Heart right ventricle (tissue), 16 donors: ENCODE measurements at places on chromosomes 6 and 20. TPM values are rescaled to one million over a fixed set of nuclear protein-coding genes. Genes with fewer than 3 reads are reported as not detected.

DNA sequence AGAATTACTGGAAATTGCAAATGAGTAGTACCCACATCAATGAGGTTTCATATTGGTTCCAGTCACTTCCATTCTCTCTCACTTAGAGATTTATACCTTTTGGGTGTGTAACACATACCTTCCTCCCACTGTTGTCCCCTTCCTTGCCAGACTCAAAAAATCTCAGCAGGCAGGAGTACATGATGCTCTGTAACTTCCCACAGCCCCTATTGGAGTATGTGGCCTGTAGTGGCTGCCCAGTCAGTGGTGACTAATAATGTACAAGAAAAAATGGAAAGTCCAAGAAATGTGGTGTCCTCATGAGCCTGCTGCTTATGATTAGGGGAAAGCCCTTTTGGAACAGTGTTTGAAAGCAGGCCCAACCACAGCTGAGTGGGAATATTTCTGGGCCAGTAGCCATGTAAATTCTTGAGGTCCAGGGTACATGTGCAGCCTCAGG lies 312.0 kb downstream of the ZFAND3 start:
- DNase-seq: peak; percentile 30

DNA sequence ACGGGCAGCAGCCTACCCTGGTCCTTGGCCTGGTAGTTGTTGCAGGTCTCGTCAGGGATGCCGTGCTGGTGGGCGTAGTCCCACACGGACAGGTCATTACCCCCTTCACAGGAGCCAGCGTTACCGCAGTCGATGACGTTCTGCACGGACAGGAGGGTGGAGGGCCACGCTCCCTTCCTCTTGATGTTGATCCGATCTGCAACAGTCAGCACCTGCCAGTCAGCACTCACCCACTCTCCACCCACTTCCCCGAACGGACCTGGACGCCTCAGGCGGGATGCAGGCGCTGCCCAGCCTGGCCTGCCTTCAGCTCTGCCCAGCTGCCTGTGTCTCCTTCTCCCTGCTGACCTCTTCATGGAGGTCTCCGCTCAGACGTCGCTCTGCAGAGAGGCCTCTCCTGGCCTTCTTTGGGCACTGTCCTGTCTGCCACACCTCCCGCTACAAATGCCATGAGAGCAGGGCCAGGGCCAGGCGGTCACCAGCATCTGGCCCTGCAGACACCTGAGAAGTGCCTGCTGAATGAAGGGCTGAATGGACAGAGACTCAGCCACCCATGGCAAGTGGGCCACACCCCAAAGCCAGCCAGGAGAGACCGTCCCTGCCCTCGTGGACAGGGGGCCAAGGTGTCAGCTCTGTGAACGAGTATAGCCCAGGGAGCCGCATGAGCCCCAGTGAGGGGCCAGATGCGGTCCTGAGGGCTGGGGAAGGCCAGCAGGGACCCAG lies 5.4 kb downstream of the CTSZ start:
- DNase-seq: no peak

DNA sequence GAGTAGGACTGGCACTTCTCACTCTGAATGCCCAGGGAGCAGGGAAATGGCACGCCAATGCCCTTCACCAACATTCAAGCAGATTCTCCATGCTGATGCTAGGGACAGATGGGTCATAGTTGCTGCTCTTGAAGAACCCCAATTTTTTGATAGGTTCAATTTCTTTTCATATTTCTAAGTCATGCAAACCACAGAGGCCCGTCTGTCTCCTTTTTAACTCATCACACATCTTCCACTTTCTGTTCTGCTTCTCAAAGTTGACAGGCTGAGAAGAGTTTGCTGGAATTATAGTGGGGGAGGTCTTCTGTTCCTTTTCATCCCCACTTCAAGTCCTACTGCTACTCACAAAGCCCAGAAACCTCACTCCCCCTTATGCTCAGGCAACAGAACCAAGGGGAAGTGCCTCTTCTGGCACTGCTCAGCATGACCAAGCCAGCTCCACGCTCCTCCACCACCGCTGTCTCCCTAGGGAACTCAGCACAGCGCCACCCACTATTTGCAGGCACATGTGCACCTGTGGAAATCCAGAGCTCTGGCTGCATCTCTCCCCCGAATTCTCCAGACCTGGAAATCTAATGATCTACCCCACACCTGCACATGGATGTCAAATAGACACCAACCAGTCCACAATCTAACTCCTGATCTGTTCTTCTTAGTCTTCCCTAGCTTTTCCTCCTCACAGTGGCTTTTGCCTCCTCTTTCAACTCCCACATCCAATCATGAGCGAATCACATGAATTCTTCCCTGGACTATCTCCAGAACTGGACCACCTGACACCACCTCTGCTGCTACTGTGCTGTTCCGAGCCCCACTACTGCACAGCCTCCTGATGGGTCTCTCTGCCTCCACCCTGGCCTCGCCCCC lies 10.7 kb downstream of the ZBTB24 start:
- DNase-seq: no peak

DNA sequence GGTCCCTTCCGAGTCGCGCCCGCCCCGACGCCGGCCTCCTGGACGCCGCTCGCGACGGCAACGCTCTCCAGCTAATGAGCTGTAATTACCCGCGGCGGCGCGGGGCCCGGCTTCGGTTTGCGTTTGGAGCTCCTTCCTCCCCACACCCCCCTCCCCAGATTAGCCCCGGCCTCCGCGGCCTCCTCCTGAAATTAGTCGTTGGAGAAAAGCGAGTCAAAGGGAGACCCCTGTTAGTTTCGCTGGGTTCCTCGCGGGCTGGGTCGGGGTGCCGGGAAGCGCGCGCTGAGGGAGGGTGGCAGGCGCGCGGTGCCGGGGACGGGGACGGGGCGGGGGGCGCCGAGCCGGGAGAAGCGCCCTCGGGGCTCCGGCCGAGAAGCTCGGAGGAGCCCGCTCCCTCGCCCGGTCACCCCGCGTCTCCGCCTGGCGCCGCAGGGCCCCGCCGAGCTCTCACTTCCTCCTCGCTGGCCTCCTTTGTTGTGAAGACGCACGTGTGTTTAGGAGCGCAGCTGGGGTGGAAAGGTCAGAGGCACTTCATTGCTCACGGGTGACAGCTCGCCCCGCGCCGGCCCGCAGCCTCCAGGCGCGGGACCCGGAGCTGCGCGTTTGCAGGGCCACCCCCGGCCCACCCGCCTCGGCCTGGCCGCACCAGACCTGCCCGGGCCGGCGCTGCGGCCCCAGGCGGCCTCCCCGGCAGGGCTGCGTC lies 4.9 kb downstream of the FOXC1 start:
- DNase-seq: no peak

DEFB132 gene
- not detected for polyA plus RNA-seq

FOXA2 gene
- polyA plus RNA-seq: not detected

XRN2 gene
- 17.8 TPM for polyA plus RNA-seq

VSTM2L gene
- 6.9 TPM for polyA plus RNA-seq
